ENCODE measurements at places on chromosomes 7 and 10.

GRCh38 chr7:63106506-63107388 is 891.9 kb upstream of the ZNF722 start:
- DNase-seq, result no peak

DNA sequence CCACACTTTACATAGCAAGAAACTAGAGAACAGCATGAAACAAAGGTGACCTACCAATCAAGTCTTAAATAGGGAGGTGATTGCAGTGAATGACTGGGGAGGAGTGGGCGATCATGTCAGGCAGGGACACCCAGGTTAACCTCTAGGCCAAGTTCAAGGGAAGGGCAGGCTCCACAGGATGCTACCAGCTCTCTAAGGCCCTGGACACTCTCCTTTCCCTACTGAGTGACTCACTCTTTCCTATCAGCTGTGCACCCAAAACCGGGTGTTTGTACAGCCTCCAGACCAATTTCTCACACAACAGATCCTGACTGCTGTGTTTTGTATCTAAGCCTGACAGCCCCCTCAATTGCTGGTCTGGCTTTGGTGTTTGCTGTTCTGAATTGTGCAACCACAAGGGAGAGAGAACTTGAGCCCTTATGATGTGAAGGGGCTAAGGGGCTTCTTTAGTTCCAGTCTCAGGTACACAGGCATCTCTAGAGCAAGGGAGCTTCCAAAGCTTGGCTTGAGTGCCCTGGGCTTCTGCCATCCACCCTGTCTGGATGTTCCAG is 107.8 kb downstream of the TBXAS1 start:
- DNase-seq, result no peak

DNA sequence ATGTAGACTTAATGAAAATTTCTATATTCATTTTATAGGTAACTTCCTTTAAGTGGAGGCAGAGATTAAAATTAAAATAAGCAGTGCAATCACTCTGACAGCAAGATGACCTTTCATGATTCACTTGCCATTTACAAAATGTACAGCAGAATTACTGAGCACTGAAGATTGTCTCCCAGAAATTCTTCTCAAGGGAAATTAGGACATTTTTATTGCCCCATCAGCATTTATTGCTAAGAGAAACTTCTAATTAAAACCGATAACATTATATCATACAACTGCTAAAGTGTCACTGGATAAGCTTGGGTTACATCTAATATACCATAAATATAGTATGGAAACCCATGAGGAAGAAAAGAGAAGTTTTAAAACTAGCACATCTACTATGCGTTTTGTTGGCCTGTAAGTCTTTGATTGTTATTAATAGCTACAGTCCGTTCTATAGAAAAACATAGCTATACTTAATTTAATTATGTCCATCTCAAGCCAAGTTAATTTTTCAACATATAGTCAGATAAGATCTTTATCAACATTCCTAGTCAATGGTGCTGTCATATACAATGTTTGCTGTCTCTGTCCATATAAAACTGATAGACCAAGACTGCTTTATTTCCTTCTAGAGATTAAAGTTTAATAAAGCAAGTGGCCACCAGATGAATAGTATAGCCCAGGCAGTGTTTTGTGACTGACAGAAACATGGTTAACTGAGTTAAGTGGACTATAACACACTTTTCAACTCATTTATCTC is 217.1 kb upstream of the HGF start:
- no peak for DNase-seq

- DNase-seq, result no peak
Measured at GRCh38 chr7:2873686-2874551, 29.8 kb upstream of the GNA12 start.

- DNase-seq, result no peak
Measured at GRCh38 chr7:125504848-125505247, 575.2 kb upstream of the POT1 start.

GRCh38 chr7:11182736-11183135 is 209.1 kb downstream of the PHF14 start:
- no peak for DNase-seq

DNA sequence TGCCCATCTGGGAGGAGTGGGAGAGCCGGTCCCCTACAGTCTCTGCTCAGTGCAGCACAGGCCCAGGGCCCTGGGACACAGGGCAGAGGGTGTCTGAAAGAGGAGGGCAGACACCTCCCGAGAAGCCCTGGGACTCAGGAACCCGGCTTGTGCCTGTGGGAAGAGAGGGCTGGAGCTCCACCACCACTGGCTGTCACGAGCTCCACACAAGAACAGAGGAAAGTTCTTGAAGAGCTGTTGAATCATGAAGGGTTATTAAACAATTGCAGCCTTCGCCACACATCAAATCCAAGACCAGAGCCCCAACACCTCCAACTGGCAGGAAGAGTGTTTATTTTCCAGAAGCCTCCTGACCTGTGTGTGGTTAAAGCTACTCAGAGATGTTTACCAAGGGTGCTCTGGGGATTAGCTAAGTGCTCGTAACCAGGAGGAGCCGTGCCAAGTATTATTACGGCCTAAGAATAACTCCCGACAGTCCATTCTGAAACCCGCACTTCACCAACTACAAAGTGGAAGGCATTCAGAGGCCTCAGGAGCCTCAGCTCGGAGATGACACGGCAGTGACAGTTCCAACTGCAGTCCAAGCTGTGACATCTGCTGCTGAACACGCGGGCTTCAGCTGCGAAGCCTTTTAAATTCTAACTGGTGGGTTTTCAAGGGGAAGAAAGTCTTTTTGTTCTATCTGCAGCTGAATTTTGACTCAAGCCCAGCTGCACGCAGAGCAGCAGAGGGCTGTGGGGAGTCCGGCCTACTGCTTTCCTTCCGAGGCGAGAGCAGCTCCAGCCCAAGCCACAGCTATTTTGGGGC is 75.1 kb downstream of the MAD1L1 start:
- DNase-seq, result peak; percentile 81

All from tibial artery (tissue), 4 donors.